ENCODE measurements at places on chromosomes 4 and X.

DNA sequence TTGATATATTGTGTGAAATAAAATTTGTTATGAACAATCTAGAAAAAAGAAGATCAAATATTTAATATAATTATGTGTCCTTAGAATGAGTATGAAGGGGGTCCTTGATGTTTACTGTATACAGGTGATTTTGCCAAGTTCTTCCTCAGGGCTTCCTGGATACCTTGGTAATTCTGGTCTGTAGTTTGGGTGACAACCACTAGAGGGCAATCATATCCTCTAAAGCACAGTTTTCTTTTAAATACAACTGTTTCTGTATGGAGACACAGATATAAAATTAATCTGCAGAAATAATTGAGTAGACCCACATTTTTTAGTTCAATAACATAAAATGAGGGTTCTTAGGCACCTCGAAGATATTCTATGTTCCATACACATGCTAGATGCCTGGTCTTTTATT, 157.7 kb downstream of the SPANXN1 start:
- H3K27me3 ChIP-seq: no peaks in the 10 kb centered on the region
- peak; percentile 70 for DNase-seq
- no peaks in the 10 kb centered on the region for H3K4me1 ChIP-seq
- no peaks in the 10 kb centered on the region for H3K36me3 ChIP-seq
- H3K27ac ChIP-seq: no peak overlapping the region

GRCh38 chrX:130091980-130092522, 18.2 kb downstream of the ELF4 start:
- no peaks in the 10 kb centered on the region for H3K4me1 ChIP-seq
- no peak for DNase-seq
- H3K27me3 ChIP-seq: no peaks in the 10 kb centered on the region
- peaks cover 7% of the 10 kb centered on the region for H3K36me3 ChIP-seq
- H3K27ac ChIP-seq: no peak overlapping the region

DNA sequence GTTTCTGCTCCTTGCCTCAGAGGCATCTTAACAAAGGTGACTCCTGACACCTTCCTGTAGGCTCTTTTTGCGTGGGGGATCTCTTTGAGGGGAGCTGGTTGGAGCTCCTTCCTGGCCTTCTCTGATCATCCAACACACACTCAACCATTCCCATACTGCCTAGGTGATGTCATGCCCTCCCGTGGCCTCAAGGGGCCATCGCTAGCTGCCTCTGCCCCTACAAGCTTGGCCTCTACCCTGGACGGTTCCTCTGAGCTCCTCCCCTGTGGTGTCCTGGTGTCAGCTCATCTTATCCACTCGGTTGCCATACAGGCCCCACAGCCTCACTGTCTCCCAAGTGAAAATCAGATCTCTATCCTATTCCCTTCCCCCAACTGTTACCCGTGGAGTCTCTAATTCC, 13.7 kb upstream of the ZNF185 start:
- H3K36me3 ChIP-seq: no peaks in the 10 kb centered on the region
- H3K4me1 ChIP-seq: peaks cover 4% of the 10 kb centered on the region
- DNase-seq: no peak

- H3K27me3 ChIP-seq: no peaks in the 10 kb centered on the region
- DNase-seq: no peak
- no peak overlapping the region for H3K27ac ChIP-seq
- H3K4me1 ChIP-seq: no peaks in the 10 kb centered on the region
- no peaks in the 10 kb centered on the region for H3K36me3 ChIP-seq
Measured at GRCh38 chr4:53197772-53198142, 168.1 kb downstream of the SCFD2 start.

GRCh38 chrX:25043192-25043591, 27.4 kb upstream of the ARX start:
- DNase-seq: no peak
- no peaks in the 10 kb centered on the region for H3K4me1 ChIP-seq
- no peaks in the 10 kb centered on the region for H3K36me3 ChIP-seq
- H3K4me3 ChIP-seq: no peak overlapping the region
- no peak overlapping the region for H3K27ac ChIP-seq

GRCh38 chrX:69510137-69510715, 6.1 kb downstream of the NALF2 start:
- H3K4me3 ChIP-seq: no peak overlapping the region
- no peak for DNase-seq
- H3K27ac ChIP-seq: no peak overlapping the region

DNA sequence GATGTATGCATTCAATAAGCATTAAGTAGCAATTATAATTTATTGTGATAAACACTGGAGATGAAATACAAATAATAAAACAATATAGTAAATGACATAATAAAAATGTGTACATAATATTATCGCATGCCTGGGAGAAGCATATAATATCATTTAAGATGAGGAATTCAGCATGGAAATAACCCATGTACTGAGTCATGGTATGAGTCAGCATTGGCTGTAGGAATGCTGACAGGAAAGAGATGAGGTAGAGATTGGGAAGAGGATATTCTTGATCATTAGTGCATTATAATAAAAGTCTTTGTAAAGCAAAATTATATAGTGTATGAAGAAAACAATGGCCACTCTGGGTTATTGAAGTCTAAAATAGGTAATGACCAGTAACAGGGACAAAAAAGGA, 82.8 kb downstream of the MAGEB10 start:
- peaks cover 6% of the 10 kb centered on the region for H3K4me1 ChIP-seq
- no peak overlapping the region for H3K4me3 ChIP-seq
- no peaks in the 10 kb centered on the region for H3K27me3 ChIP-seq
- no peak overlapping the region for H3K27ac ChIP-seq
- peak; percentile 66 for DNase-seq
- no peaks in the 10 kb centered on the region for H3K36me3 ChIP-seq

DNA sequence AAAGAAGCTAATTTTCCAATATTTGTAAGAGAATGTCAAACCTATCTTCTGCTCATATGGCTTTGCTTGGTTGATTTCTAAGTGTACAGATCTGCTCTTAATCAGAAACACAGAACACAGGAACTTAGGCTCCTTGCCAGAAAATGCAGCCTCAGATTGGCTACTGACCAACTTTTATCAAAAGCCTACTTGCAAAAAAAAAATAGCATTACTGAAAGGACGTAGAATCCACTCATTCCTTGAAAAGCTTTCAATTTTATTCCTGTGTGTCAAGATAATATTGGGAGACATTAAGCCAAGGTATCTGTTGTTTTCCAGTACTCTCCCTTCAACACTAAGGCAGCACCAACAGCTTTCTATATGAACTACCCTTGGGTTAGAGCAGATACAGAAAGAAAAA, 127.6 kb upstream of the INTU start:
- no peak overlapping the region for H3K4me3 ChIP-seq
- no peak overlapping the region for H3K27ac ChIP-seq
- H3K4me1 ChIP-seq: no peaks in the 10 kb centered on the region

DNA sequence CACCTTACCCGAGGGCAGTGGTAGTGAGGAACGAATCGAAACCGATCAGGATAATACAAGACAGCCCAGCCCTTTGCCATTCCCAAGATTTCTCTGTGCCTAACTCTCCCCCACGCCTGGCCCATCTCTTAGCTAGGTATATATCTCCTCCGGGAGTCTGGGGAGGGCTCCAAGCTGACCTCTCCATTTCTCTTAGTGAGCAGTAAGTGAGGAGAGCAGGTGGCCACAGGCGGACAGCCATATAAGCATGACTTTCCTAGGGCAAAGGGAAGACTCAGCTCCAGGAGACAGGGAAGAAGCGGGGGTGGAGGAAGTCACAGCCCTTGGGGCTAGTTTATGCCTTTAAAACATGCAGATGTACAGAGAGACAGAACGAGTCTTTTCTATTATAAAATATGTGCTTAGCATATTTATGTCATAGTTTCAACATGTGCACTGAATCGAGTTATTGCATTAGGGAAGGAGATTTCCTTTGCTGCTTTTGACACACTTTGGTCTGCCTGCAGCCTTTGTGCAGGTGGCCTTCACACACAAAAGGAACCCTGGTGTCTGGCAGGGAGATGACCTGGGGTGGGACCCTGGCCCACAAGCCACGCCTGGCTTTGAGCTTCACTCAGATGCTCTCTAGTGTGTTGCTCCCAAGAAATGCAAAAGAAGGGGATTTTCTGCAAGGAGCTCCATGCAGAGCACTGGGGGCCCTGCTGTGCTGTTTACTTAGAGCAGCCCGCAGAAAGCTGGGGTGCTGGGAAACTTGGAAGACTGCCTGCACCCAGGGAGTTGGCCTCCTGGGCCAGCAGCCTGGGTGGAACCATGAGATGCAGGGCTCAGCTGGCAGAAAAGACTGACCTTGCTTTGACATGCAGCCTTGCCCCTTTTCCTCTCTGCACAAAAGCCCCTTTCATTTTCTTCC, 613.3 kb downstream of the BCOR start:
- no peak for DNase-seq
- H3K4me3 ChIP-seq: no peak overlapping the region
- peaks cover 5% of the 10 kb centered on the region for H3K36me3 ChIP-seq
- peaks cover 90% of the 10 kb centered on the region for H3K27me3 ChIP-seq
- no peaks in the 10 kb centered on the region for H3K4me1 ChIP-seq

- no peak overlapping the region for H3K27ac ChIP-seq
- H3K4me1 ChIP-seq: no peaks in the 10 kb centered on the region
- peaks cover 6% of the 10 kb centered on the region for H3K36me3 ChIP-seq
- no peaks in the 10 kb centered on the region for H3K27me3 ChIP-seq
- no peak overlapping the region for H3K4me3 ChIP-seq
- no peak for DNase-seq
Measured at GRCh38 chr4:152304220-152304619, 231.7 kb downstream of the FBXW7 start.

- no peaks in the 10 kb centered on the region for H3K27me3 ChIP-seq
- peaks cover 5% of the 10 kb centered on the region for H3K36me3 ChIP-seq
- H3K4me3 ChIP-seq: peak overlapping the region; percentile 93
- H3K27ac ChIP-seq: peak overlapping the region; percentile 87
- no peak for DNase-seq
Measured at GRCh38 chr4:159105761-159106243, 2.9 kb downstream of the RAPGEF2 start.

GRCh38 chr4:144591401-144591800, 54.6 kb upstream of the HHIP start:
- no peaks in the 10 kb centered on the region for H3K27me3 ChIP-seq
- H3K4me1 ChIP-seq: peaks cover 8% of the 10 kb centered on the region
- peak; percentile 75 for DNase-seq
- no peaks in the 10 kb centered on the region for H3K36me3 ChIP-seq
- no peak overlapping the region for H3K4me3 ChIP-seq
- peak overlapping the region; percentile 36 for H3K27ac ChIP-seq

DNA sequence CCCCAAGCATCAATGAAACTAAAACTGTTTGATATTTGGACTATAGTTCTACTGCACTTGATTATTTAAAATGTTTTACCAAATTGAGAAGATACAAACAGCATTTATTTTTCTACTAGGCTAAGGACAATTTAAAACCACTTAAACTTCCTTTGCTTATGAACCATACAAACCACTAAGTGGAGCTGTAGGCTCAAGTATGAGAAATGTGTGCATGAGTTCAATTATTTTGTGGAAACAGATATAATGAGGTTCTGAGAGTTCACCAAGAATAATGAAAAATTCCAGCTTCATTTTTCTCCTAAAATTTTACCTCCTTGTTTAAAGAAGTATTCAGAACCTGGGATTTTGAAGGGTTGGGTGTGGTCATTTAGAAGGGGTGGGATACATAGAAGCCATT, 63.1 kb downstream of the SERPINA7 start:
- no peak overlapping the region for H3K4me3 ChIP-seq
- H3K36me3 ChIP-seq: no peaks in the 10 kb centered on the region

- H3K27ac ChIP-seq: no peak overlapping the region
- H3K27me3 ChIP-seq: peaks cover 33% of the 10 kb centered on the region
- no peak overlapping the region for H3K4me3 ChIP-seq
- H3K4me1 ChIP-seq: no peaks in the 10 kb centered on the region
Measured at GRCh38 chrX:42678133-42678532, 99.8 kb downstream of the PPP1R2C start.

- peaks cover 39% of the 10 kb centered on the region for H3K4me1 ChIP-seq
- H3K27me3 ChIP-seq: no peaks in the 10 kb centered on the region
- peak overlapping the region; percentile 95 for H3K27ac ChIP-seq
- peak overlapping the region; percentile 63 for H3K4me3 ChIP-seq
- peak; percentile 96 for DNase-seq
- peaks cover 14% of the 10 kb centered on the region for H3K36me3 ChIP-seq
Measured at GRCh38 chrX:2707334-2707760, 16.3 kb downstream of the CD99 start.

DNA sequence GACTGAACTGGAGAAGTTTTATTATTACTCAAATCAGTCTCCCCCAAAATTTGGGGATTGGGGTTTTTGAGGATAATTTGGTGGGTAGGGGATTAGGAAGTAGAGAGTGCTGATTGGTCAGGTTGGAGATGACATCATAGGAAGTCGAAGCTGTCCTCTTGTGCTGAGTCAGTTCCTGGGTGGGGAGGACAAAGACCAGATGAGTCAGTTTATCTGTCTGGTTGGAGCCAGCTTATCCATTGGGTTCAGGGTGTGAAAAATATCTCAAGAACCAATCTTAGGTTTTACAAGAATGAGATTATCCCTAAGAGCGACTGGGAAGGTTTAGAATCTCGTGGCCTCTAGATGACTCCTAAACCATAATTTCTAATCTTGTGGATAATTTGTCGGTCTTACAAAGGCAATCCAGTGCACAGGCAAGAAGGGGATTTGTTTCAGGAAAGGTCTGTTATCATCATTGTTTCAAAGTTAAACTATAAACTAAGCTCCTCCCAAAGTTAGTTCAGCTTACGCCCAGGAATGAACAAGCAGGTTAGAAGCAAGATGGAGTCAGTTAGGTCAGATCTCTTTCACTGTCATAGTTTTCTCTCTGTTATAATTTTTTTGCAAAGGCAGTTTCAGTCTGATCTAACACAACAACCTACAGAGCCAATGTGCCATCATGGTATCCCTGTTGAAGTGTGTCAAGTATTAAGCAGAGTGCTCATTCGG, 274.5 kb downstream of the SLC7A11 start:
- H3K27ac ChIP-seq: peak overlapping the region; percentile 39
- no peaks in the 10 kb centered on the region for H3K27me3 ChIP-seq
- no peak for DNase-seq

DNA sequence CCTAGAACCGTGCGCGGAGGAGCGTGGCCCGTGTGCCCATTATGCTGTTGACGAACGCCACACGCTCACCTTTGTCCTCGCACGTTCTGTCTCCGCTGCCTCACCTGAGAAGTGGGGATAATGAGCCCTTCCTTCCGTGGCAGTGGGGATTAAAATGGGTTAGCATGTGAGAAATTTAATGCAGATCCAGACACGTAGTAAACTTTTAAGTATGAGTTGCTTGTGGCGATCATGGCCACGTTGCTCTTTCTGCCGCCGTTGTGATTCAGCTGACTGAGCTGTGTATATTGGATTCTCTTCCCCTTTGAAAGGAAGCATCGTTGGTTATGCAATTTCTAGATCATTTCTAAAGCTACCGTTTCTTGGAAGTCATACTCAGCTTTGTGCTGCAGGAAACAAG, 16.5 kb downstream of the TBC1D14 start:
- no peak overlapping the region for H3K4me3 ChIP-seq
- peaks cover 52% of the 10 kb centered on the region for H3K36me3 ChIP-seq
- H3K27me3 ChIP-seq: no peaks in the 10 kb centered on the region
- no peak for DNase-seq
- no peaks in the 10 kb centered on the region for H3K4me1 ChIP-seq
- H3K27ac ChIP-seq: no peak overlapping the region
